ENCODE measurements at places on chromosomes 5 and 9.

DNA sequence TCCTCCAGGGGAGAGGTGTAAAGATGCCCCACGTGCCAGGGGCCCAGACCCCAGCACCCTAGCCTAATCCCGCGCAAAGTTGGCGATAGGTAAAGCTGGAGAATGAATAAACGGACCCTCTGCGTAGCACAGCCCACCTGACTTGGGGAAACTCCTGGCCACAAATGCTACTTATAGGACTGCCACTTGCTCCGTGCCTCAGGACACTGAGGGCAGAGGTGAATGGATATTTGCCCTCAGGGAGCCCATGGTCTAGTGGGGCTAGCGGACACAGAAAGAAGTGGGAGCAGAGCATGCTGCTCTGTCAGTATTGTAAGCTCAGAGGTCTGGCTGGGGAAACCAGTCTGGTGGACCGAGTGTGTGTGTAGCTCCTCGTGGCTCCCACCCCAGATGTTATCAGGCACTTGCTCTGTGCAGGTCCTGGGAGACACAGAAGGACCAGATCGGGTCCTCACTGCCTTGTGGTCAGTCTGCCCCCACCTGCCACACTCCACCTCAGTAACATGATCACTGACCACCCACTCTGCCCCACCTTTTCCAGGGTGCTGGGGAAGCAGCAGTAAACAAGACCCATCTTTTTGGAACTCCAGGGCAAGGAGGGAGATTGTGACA is 841 bp downstream of the GRK6 start:
- no peak for DNase-seq

DNA sequence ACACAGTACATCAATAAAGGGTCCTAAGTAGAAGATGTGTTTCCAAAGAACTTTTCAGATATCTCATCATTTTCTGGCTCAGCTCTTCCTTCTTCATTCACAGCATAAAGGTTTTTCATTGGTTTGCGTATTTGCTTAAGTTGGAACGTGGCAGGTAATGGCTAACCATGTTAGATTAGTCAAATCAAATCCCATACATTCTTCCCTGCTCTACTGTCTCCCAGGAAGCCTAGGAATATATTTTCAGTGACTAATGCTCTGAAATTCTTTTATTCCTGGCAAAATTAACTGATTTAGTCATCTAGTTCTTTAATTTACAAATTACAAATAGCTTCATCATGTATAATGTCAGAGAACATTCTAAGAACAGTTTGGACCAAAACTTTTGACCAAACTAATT is 99.6 kb upstream of the TMEM161B start:
- DNase-seq, result no peak

DNA sequence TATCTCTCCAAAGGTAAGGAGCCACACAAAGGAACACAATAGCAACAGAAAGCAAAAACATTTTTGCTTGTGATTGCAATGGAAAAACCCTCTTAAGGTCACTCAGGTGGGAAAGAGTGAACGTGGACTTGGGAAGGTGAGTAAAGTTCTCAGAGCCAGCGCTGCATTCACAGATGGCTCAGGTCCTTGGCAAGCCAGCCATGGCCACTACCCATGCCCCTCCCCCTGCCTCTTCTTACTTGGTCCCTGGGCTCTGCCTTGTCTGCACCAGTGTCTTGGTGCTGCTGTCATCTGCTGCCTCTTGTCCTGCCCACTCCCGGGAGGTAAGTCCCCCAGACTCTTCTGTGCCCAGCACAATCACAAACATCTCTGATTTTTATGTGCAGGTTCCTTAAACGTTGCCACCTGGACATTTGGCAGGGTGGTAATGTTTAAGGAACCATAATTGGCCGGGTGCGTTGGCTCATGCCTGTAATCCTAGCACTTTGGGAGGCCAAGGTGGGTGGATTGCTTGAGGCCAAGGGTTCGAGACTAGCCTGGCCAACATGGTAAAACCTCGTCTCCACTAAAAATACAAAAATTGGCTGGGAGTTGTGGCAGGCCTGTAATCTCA is 74.6 kb downstream of the FEM1C start:
- no peak for DNase-seq

GRCh38 chr5:134595458-134595838 is 37.2 kb downstream of the SAR1B start:
- DNase-seq, result no peak

Measured in brain pericyte (primary cell).